Ascending aorta (tissue), 2 donors: ENCODE measurements at places on chromosomes 1 and 21. TPM values are rescaled to one million over a fixed set of nuclear protein-coding genes. Genes with fewer than 3 reads are reported as not detected.

The AMY1C gene
- not detected for total RNA-seq

The LENEP gene
- not detected for total RNA-seq

The MPZ gene
- total RNA-seq, result 2.4 TPM

The TAS1R3 gene
- total RNA-seq, result 2.7 TPM

The OR6N1 gene
- not detected for total RNA-seq

The KRTAP19-8 gene
- not detected for total RNA-seq

The CD1E gene
- not detected for total RNA-seq
